Activated CD8-positive, alpha-beta memory T cell treated with anti-CD3 and anti-CD28 coated beads for 48 hours (primary cell): ENCODE measurements at places on chromosomes 6 and 20.
A peak's percentile ranks its signal among the peaks of the same experiment; 100 is the strongest.

DNA sequence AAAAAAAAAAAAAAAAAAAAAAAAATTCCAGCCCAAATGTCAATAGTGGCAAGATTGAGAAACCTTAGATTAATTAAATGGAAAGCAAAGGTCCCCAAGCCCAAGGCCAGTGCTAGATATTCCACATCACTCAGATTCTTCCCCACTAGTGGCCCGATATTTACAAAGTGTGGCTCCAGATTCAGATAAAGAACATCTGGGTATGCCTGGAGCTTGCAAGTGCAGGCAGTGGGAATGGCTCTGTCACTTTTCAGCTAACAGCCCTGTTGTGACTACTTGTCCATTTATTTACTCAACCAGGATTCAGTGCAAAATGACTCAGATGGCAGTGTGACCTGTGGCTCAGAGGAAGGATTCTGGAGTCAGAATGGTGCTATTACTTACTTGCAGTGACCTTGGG is 8.2 kb upstream of the KCNB1 start:
- DNase-seq: no peak

DNA sequence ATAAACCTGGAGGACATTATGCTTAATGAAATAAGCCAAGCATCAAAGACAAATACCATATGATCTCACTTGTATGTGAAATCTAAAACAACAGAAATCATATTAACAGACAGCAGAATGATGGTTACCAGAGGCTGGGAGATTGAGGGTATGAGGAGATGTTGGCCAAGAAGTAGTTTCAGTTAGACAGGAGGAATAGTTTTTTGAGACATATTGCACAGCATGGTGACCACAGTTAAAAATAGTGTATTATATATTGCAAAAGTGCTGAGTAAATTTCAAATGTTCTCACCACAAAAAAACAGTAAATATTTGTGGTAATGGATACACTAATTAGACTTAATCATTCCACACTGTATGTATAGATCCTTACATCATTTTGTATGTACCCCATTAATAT is 1.8 kb downstream of the GABRR1 start:
- DNase-seq: no peak

- peak; percentile 35 for DNase-seq
Measured at GRCh38 chr6:12012558-12013306, 620 bp downstream of the HIVEP1 start.

- DNase-seq: no peak
Measured at GRCh38 chr20:60046011-60046413, 87.8 kb downstream of the CDH26 start.

GRCh38 chr6:137754866-137755265 is 112.2 kb upstream of the TNFAIP3 start:
- no peak for DNase-seq

GRCh38 chr6:151390851-151391470 is 398 bp downstream of the ZBTB2 start:
- peak; percentile 51 for DNase-seq

- peak; percentile 46 for DNase-seq
Measured at GRCh38 chr20:58306421-58307261, 2.9 kb upstream of the RAB22A start.

DNA sequence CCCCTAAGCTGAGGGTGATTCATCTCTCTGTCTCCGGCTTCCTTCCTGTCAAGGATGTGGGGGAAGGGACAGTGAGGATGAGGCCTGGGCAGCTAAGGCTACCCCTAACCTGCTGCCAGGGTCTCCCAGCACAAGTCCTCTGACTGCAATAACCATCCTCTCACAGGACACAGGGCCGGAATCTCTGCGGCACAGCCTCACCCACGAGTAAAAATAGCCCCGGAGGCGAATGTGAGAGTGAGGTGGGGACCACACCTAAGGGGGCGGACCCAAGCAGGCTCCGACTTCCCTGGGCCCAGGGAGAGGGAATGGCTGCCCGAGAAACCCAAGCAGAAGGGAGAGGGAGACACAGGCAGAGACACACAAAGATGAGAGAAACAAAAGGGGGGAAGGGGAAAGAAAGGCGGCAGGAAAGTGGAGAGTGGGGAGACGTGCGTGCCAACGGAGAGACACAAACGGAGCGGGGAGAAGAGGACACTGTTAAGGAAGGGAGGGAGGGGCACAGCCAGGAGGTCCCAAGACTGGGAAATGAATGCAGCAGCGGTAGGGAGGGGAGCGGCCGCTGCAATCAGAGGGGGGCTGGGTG is 1.4 kb downstream of the CLIC1 start:
- no peak for DNase-seq

- no peak for DNase-seq
Measured at GRCh38 chr20:46264391-46265266, 43.7 kb downstream of the CDH22 start.

- DNase-seq: no peak
Measured at GRCh38 chr6:158366363-158366762, 54.1 kb downstream of the TULP4 start.

- no peak for DNase-seq
Measured at GRCh38 chr20:47493963-47494293, 7.8 kb upstream of the NCOA3 start.

DNA sequence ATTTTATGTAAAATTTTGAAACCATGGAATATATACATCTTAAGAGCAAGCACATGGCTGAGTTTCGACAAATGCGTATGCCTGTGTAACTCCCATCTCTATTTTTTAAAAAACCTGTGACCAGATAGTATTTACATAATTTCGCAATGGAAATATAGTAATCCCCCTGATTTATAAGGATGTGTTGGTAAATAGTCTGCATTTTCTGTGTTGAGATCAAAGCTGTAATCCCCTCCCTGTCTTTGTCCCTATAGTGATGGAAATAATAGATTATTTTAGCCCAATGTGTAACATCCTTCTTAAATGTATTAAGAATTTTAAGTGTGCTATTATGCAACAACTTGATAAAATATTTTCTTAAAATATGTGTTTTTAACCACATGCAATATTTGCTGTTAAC is 267.3 kb downstream of the CDKAL1 start:
- DNase-seq: no peak

DNA sequence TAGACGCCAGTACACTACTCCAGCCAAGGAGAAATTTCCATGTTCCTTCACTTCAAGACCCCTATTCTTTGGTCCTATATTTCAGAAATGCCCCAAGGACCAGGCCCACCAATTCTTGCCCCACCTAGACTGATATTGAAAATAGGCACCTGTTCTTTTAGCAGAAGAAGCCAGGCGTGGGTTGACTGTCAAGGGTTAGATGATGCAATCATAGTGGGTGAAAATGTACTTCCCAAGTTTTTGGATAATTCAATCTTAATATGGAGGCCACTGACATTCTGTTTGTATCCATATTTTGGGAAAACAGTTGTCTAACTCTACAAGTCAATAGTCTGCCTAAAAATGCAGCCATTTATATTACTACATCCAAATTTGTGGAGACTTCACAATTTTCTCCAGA is 21.0 kb upstream of the SNAP91 start:
- no peak for DNase-seq

DNA sequence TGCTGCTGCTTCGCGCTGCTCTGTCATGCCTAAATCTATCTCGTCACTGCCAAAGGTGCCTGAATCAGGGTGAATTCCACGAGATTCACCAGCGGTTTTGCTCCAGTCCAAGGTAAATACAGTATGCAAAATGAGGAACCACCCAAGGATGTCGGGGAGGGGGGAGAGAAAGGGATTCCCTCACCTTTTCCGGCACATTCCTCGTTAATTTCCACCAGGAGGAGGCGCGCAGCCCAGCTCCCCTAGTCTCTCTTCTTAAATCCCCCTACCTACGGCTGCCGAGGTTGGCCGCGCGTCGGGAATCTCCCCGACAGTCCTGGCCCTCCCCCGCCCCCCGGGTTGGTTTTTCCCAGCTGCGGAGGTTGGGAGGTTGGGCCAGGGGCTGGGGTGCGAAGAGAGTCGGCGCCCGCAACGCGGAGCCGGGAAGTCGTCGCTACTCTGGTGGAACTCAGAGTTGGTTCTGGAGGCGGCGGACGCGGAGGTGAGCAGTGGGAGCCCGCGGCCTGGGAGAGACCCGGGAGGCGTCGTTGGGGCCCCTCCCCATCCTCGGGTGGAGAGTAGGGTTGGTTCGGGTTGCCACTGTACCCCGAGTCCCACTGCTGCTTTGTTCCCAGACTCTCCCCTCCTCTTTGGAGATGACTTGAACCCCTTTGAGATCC is at the start of gene TPBG:
Gene TPBG (plus strand): TSS at position 390 of the 659 bp plus-strand sequence. CDS start 1,145 bp downstream, outside the sequence.
- no peak for DNase-seq
